ENCODE measurements at places on chromosomes 6 and 20. TPM values are rescaled to one million over a fixed set of nuclear protein-coding genes. Genes with fewer than 3 reads are reported as not detected.

Gene TSHZ2
- total RNA-seq = 6.2 TPM

Gene RAB44
- 0.12 TPM for total RNA-seq

- H3K27ac ChIP-seq = no peak overlapping the region
- H3K4me1 ChIP-seq = no peaks in the 10 kb centered on the region
- no peaks in the 10 kb centered on the region for H3K36me3 ChIP-seq
- no peaks in the 10 kb centered on the region for H3K27me3 ChIP-seq
- no peak for DNase-seq
- H3K4me3 ChIP-seq = no peak overlapping the region
Measured at GRCh38 chr20:61447952-61448351, 195.9 kb downstream of the CDH4 start.

- H3K4me1 ChIP-seq = no peaks in the 10 kb centered on the region
- H3K4me3 ChIP-seq = no peak overlapping the region
- peak overlapping the region; percentile 100 for H3K27ac ChIP-seq
- peaks cover 7% of the 10 kb centered on the region for H3K36me3 ChIP-seq
Measured at GRCh38 chr6:158642097-158642601, 2.4 kb downstream of the DYNLT1 start.

GRCh38 chr6:87822011-87822410 lies 120.0 kb upstream of the AKIRIN2 start:
- no peak overlapping the region for H3K4me3 ChIP-seq
- H3K27ac ChIP-seq = no peak overlapping the region
- no peaks in the 10 kb centered on the region for H3K27me3 ChIP-seq
- no peaks in the 10 kb centered on the region for H3K4me1 ChIP-seq

DNA sequence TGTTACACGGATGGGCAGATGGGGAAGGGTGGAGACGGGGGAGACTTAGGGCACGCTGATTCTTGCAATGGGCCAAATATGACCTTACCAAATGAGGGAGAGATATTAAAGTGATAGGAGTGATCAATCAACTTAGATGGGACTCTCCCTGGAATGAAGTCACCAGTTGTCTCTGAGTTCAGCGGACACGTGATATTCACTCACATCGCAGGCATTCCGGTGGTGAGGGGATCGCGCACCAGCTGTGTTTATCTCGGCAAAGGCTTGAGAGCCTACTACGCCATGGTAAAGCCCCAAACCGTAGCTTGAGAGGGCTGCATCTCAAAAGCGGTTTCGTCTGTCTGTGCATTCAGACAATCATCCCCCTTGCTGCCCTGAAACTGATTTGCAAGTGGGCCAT lies 5.5 kb downstream of the BMP7 start:
- H3K4me3 ChIP-seq = no peak overlapping the region
- H3K27ac ChIP-seq = peak overlapping the region; percentile 83
- no peaks in the 10 kb centered on the region for H3K27me3 ChIP-seq
- H3K36me3 ChIP-seq = no peaks in the 10 kb centered on the region

- H3K27ac ChIP-seq = no peak overlapping the region
- peaks cover 6% of the 10 kb centered on the region for H3K4me1 ChIP-seq
- no peaks in the 10 kb centered on the region for H3K27me3 ChIP-seq
Measured at GRCh38 chr6:107230448-107230847, 115.1 kb upstream of the BEND3 start.

DNA sequence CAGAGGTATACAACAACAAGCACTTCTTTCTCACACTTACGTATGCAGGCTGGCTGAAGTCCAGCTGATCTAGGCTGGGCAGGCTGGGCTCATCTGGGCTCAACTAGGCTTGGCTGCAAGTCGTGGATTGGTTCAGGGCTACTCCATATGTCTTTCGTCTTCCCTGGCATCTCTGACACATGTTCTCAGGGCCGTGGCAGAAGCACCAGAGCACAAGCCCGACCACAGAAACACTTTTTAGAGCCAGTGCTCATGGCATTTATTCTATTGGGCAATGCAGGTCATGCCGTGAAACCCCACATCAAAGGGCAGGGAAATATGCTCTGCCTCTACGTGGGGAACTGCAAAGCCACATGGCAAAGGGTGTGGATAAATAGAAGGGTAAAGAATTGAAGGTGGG lies 93.8 kb downstream of the RIN2 start:
- peaks cover 23% of the 10 kb centered on the region for H3K4me1 ChIP-seq
- H3K27me3 ChIP-seq = no peaks in the 10 kb centered on the region
- DNase-seq = no peak
- H3K4me3 ChIP-seq = no peak overlapping the region
- no peak overlapping the region for H3K27ac ChIP-seq
- no peaks in the 10 kb centered on the region for H3K36me3 ChIP-seq

GRCh38 chr6:9732056-9732455 lies 682.8 kb downstream of the TFAP2A start:
- no peak overlapping the region for H3K27ac ChIP-seq
- no peaks in the 10 kb centered on the region for H3K4me1 ChIP-seq
- no peak for DNase-seq
- no peaks in the 10 kb centered on the region for H3K27me3 ChIP-seq
- no peak overlapping the region for H3K4me3 ChIP-seq
- no peaks in the 10 kb centered on the region for H3K36me3 ChIP-seq

DNA sequence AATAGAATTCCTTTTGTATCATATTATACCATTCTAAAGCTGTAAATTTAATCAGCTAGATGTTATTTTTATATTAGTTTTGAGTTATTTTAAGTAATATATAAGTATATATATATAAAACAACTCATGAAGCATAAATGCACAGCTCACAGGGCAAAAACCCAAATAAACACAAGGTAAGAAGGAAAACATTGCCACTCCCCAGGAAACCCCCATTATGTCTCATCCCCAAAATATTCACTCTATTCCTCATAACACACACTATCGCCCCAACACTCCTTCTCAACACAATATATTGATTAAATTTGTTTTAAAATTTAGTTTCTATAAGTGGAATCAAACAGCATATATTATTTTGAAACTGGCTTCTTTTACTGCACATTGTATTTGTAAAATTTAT lies 98.6 kb upstream of the FAM83B start:
- H3K36me3 ChIP-seq = no peaks in the 10 kb centered on the region
- DNase-seq = no peak
- H3K4me3 ChIP-seq = no peak overlapping the region

- no peak for DNase-seq
- no peaks in the 10 kb centered on the region for H3K4me1 ChIP-seq
- H3K36me3 ChIP-seq = no peaks in the 10 kb centered on the region
- no peak overlapping the region for H3K27ac ChIP-seq
Measured at GRCh38 chr6:131379948-131380347, 193.1 kb upstream of the ARG1 start.

DNA sequence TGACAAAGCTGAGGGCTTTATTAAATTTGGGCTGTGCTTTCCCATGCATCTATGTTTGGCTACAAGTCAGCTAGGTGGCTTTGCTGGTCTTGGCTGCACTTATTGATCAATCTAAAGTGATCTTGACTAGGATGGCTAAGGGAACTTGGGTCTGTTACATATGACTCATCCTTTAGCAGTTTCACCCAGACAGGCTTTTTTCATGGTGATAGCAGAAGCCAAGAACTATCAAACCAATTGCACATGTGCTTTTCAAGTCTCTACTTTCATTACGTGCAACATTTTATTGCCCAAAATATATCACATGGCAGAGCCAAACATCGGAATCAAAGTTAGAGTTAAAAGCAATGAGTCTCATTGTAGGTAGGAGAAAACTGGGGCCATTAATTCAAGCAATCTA lies 626.3 kb downstream of the TENT5A start:
- H3K27ac ChIP-seq = no peak overlapping the region
- H3K36me3 ChIP-seq = no peaks in the 10 kb centered on the region
- no peak for DNase-seq

GRCh38 chr20:46171909-46172308 lies 53.8 kb downstream of the CD40 start:
- no peaks in the 10 kb centered on the region for H3K4me1 ChIP-seq
- H3K27me3 ChIP-seq = no peaks in the 10 kb centered on the region
- H3K4me3 ChIP-seq = no peak overlapping the region
- no peak overlapping the region for H3K27ac ChIP-seq
- H3K36me3 ChIP-seq = no peaks in the 10 kb centered on the region

GRCh38 chr6:14002176-14002947 lies 77.6 kb downstream of the RNF182 start:
- H3K27ac ChIP-seq = no peak overlapping the region
- H3K4me1 ChIP-seq = no peaks in the 10 kb centered on the region
- no peak for DNase-seq
- no peak overlapping the region for H3K4me3 ChIP-seq
- no peaks in the 10 kb centered on the region for H3K27me3 ChIP-seq
- no peaks in the 10 kb centered on the region for H3K36me3 ChIP-seq

GRCh38 chr6:150452428-150453243 lies 83.8 kb downstream of the IYD start:
- no peak overlapping the region for H3K4me3 ChIP-seq
- no peak for DNase-seq
- peaks cover 9% of the 10 kb centered on the region for H3K4me1 ChIP-seq
- H3K27ac ChIP-seq = peak overlapping the region; percentile 60
- no peaks in the 10 kb centered on the region for H3K36me3 ChIP-seq
- H3K27me3 ChIP-seq = no peaks in the 10 kb centered on the region
